CD4-positive, alpha-beta T cell treated with Interleukin-15 for 1 hour (primary cell): ENCODE measurements at places on chromosomes 11 and 22.

DNA sequence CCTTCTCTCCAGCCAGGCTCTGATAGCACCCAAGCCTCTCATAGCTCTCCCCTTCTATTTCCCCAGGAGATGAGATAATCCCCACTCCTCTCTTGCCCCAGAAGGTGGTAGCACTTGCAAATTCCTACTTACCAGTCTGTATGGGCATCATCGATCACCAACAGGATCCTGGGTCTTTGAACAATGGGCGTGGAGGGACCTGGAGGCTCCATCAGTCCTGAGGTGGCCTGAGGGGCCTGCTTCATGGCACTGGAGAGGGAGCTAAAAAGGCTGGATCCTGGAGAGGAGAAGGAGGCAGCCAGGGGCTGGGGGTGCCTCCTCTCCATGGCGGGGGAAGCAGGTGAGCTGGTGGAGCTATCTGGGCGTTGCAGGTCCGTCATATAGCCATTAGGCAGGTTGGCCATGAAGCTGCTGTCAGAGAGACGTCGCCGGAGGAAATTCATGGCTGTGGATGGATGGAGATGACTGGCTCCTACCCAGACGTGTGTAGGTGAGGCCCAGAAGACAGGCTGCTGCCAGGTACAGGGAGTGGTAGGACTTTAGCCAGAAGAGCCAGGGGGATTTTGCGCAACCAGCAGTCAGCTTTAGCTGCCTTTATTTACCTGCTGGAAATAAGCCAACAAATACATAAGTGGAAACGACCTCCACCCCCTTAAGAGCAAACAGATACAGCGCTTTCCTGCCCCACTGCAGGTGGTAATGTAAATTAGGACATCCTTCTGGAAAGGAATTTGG lies 51.8 kb downstream of the SYN3 start:
- no peak for DNase-seq

- DNase-seq: no peak
Measured at GRCh38 chr11:24516638-24517037, 19.8 kb downstream of the LUZP2 start.

GRCh38 chr22:20574920-20575353 lies 67.5 kb downstream of the MED15 start:
- DNase-seq: no peak

DNA sequence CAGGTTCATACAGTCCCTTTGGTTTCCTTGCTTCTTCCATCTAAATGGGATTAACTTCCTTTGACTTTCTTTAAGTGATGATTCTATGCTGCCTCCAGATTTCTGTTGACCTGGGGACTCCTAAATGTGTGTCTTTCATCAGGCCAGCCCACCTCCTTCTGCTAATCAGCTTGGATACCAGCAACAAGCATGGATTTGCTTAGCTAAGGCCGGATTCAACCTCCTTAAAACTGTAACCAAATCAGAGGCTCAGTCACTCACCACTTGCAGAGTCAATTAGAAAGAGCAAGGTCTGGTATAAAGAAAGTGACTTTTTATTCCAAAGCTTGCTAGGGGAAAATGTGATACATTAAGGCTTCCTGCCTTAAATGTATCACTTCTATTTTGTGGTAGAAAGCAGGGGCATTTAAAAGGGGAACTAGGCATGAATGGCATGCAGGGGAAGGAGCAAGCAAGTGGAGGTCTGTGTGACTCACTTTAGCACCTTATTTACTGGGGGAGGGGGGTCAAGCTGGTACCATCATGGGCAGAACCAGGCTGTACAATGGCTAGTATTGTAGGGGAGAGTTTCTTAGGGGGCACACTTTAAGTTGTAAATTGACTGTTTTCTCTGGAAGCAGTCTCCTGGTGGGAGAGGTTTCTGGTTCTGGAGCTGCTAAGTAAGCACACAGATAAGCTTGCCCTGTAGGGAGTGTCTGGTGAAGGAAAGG lies 239.0 kb upstream of the PDGFD start:
- DNase-seq: no peak

GRCh38 chr11:134517115-134517514 lies 105.1 kb upstream of the B3GAT1 start:
- DNase-seq: no peak

DNA sequence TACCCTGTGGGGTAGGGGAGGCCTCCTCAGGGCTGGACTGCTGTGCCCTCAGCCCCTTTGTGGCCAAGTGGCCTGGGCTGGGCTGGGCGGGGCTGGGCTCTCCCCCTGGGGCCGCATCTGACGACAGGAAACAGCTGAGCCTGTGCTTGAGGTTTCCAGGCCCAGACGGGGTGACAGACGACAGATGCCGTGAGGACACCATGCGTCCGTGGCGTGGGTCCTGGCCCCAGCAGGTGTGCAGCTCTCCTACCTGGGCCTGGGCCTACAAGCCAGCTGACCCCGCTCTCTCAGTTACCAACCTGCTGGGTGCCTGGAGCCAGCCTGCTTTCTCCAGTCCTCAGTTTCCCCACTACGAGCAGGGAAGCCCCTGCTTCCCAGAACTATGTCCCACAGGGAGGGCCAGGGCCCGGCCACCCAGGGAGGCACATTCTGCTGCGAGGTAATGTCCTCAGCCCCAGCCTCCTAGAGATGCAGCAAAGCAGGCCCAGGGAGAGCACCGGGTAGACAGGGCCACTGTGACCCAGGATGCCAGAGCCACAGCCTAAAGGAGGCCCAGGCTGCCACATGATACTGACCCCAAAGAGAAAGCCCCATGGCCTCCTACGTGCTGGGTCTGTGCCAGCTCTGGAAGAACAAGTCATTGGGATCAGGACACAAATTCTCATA lies 181.3 kb downstream of the IGLL1 start:
- DNase-seq: no peak
